T1000 (cell line): ENCODE measurements at places on chromosomes 13 and 19.

- no peak for DNase-seq
Observed at GRCh38 chr13:99370481-99371275, 63.5 kb upstream of the GPR183 start.

GRCh38 chr13:27133889-27134288 is 37.7 kb downstream of the USP12 start:
- DNase-seq, result no peak

DNA sequence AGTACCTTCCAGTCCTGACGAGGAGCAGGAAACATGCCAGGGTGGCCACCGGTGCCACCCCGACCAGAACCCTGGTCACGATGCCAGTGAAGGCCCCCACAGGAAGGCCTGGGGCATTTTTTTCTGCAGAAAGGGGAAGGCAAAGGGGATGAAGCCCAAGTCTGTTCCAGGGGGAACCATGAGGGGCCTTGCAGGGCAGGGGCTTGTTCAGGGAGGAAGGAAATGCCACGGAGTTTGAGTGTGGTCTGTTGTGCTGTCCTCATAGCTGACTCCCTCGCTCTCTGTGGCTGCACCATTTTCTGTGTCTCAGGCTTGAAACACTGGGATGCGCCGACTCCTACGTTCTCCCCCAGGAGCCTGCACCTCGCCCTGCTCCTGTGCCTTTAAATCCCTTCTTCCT is 27.5 kb upstream of the CEACAM1 start:
- no peak for DNase-seq

- no peak for DNase-seq
Observed at GRCh38 chr13:79772811-79773210, 291.9 kb downstream of the NDFIP2 start.

- no peak for DNase-seq
Observed at GRCh38 chr13:48532256-48532505, 699 bp downstream of the RCBTB2 start.

DNA sequence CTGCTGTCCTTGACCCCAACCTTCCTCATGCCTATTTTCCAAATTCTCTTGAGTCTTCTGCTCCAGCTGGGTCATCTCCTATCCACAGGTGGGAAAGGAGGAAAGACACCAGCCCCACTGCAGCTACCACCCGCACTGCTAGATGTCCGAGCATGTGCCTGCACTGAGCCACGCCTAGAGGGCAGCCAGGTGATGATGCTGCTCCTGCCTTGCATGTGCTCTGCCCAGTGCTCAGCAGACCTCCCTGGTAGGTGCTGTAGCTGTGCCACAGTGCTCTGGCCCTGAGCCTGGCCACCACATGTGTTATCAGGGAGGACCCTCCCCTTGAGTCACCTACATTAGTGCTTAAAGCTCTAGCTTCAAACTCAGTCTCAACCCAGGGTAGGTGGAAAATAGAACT is 6.9 kb upstream of the CYSLTR2 start:
- no peak for DNase-seq

GRCh38 chr19:53254411-53255341 is at the start of gene ZNF677:
ZNF677 (minus strand) TSS chr19:53254873; CDS start chr19:53251550, 3,323 bp downstream.
- peak; percentile 91 for DNase-seq

- DNase-seq, result no peak
Observed at GRCh38 chr19:18915639-18916038, 3.5 kb downstream of the COPE start.

GRCh38 chr19:43667126-43667875 is 2.7 kb downstream of the PLAUR start:
- DNase-seq, result no peak

DNA sequence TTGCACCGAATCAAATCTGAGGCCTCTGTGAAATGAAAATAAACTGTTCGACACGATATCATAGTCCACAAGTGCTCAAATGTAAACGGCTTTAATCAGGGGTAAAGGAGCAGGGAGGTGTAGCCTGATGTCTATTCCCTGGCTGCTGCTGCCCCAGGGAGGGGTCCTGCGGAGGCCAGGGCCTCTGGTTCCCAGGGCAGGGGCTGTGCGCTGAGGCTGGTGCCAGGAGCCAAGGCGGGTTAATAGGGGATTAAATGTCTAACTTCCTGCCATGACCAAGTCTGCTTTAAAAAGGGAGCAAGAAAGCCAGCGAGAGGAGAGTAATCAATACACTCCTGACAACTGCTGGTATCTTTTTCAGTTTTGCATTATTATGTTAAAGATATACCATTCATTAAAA is 59.4 kb downstream of the ZNF536 start:
- DNase-seq, result no peak

DNA sequence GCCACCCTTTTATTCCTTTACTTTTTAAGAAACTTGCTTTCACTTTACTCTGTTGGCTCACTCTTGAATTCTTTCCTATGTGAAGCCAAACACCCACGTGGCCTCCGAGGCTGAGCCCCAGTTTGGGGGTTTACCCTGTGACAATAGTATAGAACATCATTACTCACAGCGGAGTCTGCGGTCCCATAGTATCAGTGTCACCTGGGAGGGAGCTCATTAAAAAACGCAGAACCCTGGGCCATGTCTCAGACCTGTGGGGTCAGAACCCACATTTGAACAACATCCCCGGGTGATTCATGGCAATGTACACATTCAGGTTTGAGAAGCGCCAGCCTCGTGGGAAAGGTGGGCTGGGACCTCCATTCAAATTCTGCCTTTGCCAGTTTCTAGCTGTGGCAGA is 36.0 kb upstream of the UBL3 start:
- no peak for DNase-seq

DNA sequence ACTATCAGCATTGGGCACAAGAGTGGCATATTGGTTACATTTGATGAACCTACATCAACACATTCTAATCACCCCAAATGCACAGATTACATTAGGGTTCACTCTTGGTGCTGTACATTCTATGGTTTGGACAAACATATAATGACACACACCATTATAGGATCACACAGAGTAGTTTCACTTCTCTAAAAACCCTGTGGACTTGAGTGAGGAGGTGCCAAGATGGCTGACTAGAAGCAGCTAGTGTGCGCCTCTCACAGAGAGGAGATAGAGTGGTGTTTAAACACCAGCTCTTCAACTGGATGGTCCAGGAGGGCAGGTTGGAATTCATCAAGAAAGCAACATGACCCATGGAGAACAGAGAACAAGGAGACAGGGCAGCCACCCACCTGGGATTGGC is 265.6 kb downstream of the TDRD3 start:
- DNase-seq, result no peak

- DNase-seq, result no peak
Observed at GRCh38 chr13:30851697-30852096, 54.4 kb upstream of the MEDAG start.

DNA sequence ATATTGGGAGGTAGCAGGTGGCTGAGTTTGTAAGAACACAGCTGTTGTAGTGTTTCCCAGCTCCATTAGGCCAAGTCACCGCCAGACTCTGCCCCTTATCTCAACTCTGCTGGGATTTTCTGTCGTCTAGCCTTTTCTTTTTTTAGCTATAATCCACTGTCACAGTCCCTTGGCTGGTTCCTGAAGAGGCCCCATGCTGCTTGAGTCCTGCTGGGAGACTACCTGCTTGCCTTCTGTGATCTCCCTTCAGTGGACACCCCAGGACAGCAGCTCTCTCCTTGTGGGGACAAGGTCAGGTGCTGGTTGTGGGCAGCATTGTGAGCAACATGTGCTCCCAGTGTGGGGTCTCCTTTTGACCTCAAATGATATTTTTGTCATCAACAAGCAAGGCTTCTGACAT is 195.0 kb upstream of the ATXN8OS start:
- no peak for DNase-seq

DNA sequence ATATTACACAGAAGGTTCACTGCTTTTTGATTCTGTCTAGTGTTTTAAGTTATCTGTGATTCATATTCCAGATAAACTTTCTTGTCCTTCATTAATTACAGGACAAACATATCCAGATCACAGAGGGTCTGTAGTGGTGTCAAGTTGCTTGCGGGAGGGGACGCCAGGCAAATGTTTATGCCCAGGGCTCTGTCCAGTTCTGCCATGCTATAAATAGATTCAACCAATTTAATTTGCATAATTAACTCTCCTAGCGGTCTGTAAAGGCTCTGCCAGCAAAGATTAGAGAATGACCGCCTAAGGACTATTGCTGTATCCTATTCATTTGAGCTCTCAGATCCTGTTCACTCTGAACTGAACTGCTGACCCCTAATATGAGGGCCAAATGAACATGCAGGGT is 59.7 kb upstream of the TRPC4 start:
- DNase-seq, result no peak

DNA sequence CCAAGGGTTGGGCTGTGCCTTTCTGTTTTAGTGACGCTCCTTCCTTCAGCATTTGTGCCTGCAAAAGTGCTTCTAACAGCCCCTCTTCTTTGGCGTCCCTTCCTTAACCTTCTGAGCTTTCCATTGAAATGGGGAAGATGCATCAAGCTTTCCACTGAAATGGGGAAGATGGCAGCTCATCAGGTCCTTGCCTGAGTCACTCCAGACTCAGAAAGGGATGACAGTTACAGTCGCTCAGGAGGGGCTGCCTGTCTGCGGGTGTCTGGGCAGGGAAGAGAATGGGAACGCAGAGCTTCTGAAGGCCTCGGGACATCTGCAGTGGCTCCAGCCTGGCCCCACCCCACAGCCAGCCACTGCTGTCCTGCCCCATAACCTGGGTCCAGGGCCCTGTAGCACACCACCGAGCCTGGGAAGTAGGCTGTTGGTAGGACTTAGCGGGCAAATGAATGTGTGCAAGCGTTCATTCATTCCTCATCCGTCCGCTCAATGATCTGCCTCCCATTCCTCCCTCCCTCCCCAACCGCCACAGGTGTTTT is 9.8 kb downstream of the AP1M1 start:
- DNase-seq, result no peak

DNA sequence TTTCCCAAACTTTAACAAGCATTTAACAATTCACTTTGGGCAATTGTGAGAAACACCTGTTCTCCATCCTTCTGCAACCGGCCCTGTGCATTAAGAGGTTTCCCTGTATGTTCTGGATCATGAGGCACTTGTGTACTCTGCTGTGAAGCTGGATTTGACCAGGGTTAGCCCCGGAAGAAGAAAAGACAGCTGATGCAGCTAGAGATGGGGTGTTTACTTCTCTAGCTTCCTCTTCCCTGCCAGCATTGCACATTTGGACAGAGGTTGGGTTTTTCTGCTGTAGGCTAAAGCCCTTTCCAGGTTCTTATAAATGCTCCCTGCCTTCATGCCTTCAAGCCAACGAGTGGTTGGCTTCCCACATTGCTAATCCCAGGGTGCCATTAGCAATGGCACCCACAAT is 20.9 kb downstream of the MBD3L2B start:
- DNase-seq, result no peak

DNA sequence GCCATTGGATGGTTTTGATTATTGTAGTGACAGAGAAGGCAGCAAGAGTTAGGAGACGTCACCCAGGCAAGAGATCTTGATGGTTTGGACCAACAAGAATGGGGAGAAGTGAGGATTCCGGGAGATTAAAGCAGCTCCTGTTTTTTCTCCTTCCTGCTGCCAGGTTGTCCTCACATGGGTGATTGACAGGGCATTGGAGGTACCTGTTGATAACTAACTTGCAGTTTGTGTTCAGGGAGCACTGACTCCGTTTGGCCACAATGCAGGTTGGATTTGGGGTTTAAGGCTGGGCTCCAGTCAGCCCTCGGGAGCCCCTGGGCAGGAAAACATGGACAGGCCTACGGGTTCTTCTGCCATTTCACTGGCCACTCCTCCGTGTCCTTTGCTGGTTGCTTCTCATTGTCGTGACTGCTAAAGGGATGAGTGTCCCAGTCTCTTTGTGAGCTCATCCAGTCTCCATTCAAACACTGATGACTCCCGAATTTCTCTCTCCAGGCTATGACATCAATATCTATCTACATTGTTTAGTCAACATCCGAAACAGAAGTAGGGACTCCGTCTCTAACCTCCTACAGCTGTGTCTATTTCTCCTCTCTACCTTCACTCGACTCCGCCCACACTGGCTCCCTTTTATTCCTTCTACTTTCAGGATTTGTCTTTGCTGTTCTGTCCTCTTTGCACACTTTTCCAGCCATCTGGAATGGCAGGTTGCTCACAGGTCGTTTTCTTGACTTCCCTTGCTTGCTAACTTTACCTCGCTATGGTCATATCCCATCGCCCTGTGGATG is 1.3 kb upstream of the PTOV1 start:
- DNase-seq, result no peak

- DNase-seq, result no peak
Observed at GRCh38 chr19:8020681-8021080, 15.2 kb upstream of the ELAVL1 start.

DNA sequence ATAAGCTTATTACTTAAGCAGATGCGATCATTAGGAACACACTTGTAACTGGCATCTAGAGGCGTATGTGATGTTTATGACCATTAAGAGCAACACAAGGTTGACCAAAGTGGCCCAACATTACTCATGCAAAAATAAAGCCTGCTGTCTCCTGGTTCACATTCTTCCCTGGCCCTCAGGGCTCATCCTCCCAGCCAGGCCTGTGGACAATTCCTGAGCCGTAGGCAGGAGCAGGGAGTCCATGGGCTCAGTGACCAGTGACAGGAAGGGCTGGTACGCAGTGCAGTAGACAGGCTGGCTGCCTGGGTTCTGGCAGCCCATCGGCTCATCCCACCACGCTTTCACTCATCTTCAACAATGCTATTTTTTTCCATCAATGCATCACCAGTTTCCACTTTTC is 106.0 kb downstream of the STK24 start:
- DNase-seq, result no peak

DNA sequence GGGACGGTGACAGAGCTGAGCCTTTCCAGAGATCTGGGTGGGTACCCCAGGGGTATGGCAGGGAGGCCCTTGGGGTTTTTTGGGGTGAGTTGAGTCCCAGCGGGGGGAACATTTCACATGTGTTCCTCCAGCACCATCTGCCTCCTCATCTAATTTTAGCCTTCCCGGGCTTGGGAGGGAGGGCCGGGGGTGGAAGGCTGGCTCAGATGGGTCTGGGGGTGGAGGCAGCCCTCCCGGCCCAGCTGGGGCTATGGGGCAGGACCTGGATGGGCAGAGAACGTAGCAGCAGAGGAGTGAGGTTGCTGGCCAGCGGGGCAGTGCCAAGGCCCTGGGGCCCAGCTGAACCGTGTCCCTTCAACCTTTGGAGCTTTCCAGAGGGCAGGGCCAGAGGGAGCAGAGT is 23.5 kb downstream of the ADGRL1 start:
- no peak for DNase-seq

DNA sequence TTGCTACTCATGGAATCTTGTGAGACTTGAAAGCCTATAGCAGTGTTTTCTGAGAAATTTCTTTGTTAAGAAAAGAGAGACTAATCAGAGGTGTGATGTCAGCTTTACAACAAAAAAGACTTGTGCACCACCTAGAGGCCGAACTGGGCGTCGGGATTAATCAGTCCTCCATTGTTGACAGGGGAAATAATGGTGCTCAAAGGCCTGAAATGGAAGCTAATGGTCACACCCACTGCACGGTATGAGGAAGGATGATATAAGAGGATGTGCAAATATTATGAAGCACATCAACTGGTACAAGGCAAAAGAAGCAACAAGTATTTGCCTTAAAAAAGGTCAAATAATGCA is 480.2 kb upstream of the MIR17HG start:
- peak; percentile 49 for DNase-seq
